Bronchial epithelial cell (primary cell): ENCODE measurements at places on chromosomes 3 and 15.

- DNase-seq, result peak; percentile 39
These were observed 23.4 kb downstream of the METTL6 start for GRCh38 chr3:15403965-15404364.

GRCh38 chr3:51786267-51786666, 7.2 kb upstream of the IQCF6 start:
- DNase-seq, result no peak

DNA sequence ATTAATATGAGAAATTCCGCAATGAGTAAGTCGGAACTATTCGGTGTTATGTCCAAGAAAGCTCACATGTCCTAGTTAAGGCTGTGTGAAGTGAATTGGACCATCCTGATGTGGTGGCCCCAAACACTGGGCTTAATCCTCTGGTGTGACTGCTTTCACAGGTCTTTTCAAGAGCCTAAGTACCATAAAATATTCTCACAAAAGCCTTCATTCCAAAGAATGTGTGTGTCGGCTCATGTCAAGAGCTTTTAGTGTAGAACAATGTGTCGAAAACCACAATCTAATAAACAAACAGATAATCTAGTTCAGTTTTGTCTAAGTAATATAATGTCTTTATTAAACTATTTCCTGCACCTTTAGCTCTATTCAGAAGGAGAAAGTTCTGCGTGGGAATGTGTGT, 311.4 kb downstream of the LPP start:
- DNase-seq, result peak; percentile 41

DNA sequence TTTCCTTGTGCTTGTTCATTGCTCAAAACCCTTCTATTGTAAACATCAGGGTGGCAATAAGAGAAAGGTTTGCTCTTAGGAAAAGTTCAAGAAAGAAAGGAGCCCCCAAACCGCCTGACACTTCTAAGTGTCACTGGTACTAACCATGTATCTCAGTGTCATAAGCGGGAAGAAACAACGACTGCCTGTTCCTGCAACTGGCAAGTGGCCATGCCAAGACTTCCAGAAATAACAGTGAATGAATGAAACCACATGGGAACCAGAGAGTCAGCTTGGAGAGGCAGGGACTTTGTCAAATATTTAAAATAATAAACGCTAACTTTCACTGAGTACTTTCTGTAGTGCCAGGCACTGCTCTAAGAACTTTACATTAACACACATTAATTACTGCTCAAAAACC, 1.1 kb downstream of the PLSCR2 start:
- DNase-seq, result peak; percentile 1

DNA sequence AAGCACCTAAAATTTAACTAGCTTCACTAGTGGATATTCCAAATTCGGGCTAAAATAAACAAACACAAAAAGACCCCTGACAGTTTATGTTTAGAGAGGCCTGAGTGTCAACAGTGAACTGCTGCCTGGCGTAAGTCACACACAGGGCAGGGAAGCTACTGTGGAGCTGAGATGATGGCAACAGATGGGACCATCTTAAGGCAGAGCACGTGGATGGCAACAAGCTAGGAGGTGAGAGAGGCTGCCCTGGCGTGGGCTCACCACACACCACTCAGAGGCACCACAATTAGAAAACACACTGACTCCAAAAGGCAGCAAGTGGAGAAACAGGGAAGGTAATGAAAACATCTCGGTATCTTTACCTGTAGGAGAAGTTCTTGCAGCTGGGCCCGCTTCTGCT, 93.3 kb downstream of the ATP1B3 start:
- DNase-seq, result no peak

DNA sequence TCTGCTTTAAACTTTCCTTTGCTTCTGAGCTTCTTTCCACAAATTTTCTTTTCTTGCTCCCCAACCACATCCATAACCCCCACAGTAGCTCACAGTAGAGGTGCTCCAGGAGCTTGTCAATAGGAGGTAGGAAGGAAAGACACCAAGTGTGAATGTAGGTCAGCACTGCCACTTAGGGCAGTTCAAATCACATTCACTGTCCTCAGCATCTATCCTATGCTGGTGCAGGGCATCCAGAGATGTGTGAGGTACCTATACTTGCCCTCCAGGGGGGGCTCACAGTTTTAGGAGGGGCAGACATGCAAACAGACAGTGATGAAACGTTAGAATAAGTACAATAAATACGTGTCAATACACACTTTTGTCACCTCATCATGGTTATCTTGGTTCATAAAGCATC, 1.5 kb upstream of the SPSB4 start:
- no peak for DNase-seq

GRCh38 chr3:155701882-155702465, 42.9 kb downstream of the PLCH1 start:
- DNase-seq, result peak; percentile 62

GRCh38 chr3:117990627-117991026, 1044.0 kb downstream of the IGSF11 start:
- DNase-seq, result no peak

DNA sequence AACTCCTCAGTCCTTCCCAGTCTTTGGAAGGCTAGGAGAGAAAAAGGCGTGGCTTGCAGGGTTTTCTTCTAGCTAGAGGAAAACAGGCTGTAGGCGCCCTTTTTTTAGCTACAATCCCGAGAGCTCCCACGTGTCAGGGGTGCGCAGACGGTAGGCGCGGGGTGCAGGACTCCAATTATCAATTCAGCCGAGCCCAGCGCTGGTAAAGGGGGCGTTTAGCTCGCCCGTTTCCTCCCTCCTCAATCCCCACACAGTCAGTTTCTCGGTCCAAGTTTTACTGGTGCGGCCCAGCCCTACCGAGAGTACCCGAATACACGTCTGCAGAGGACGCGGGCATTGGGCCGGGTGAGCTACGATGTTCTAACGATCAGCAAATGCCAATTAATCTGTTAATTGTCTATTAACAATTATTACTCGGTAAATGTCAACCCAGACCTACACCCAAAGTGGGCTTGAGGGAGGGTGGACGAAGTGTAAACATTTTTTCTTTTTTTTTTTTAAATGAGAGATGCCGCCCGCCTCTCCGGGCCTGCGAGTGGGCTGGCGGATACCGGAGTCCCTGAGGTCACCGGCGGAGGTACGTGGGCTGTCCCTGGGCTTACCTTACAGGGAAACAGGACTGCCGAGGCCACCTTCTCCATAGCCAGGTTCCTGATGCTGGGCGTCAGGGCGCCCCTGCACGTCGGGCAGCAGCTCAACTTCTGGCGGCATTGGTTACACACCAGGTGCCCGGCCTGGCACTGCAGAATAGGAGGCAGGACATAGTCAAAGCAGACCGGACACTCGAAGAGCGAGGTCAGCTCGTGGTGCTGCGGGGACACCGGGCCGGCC, 923 bp downstream of the SIAH2 start:
- DNase-seq, result peak; percentile 58

GRCh38 chr3:105195260-105195659, 171.4 kb upstream of the ALCAM start:
- peak; percentile 72 for DNase-seq

DNA sequence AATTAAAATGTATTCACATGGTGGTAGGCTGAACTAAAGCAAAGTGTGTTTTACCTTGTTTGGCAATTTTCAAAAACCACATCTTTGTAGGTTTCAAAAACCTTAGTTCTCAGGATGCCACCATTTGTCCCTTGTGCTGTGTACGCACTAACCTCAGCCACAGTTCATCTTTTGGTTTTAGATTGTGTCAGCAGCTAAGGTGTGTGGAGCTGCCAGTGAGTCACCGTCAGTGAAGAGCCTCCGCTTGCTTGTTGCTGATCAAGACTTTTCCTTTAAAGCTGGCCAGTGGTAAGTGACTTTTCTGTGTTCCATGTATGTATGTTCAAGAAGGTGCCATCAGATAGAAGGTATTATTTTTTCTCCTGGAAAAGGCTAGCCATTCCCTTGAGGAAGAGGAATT, 21.1 kb downstream of the OXNAD1 start:
- peak; percentile 15 for DNase-seq

DNA sequence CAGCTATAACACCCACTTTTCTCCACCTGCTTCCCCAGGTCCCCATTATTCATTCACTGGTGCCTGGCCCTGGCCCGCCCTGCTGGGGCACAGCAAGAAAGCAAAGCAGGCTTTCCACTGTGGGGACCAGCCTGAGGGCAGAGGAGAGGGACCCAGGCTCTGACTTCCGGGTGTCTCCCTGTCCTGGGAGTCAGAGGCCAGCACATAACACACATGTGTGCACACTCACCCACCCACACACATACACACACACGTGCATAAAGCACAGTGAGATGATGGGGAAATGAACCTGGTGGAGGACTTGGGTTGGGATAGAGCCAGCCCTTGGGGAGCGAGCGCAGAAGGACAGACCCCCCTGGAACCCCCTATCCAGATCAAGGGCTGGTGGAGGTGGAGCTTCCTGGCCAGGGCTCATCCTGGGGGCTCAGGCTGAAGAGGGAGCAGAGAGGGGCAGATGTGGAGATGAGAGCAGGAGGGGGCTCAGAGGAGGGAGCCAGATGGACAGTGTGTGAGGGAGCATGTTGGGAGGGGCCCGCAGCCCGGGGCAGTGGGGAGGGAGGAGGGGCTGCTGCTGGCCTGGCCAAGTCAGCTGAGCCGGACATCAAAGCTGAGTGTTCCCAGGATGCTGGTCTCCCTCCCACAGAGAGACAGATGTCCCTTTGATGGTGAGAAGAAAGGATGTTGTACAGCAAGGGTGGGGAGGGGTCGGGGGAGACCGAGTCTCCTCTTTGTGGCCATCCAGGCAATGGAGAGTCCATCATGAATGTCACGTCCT, 78.2 kb downstream of the LINGO1 start:
- DNase-seq, result no peak
